ENCODE measurements at places on chromosomes 11 and 22. TPM values are rescaled to one million over a fixed set of nuclear protein-coding genes. Genes with fewer than 3 reads are reported as not detected.

The PGM2L1 gene
- 32.2 TPM for total RNA-seq

The CST6 gene
- total RNA-seq: 0.49 TPM

The IL10RA gene
- under 0.01 TPM for total RNA-seq

The TSPAN32 gene
- total RNA-seq: not detected

The ZBED5 gene
- total RNA-seq: 15.2 TPM

The BIK gene
- total RNA-seq: 0.46 TPM

The ASCL2 gene
- total RNA-seq: not detected

The APOBEC3A gene
- total RNA-seq: not detected

The EMID1 gene
- not detected for total RNA-seq

The GLB1L3 gene
- not detected for total RNA-seq

The TBC1D22A gene
- total RNA-seq: 16.0 TPM

The OR8D4 gene
- total RNA-seq: 0.04 TPM

The CBLIF gene
- not detected for total RNA-seq

The INS gene
- not detected for total RNA-seq

The TUBA8 gene
- total RNA-seq: 7.3 TPM

The ALDH3B1 gene
- 0.74 TPM for total RNA-seq

The CTSW gene
- 0.07 TPM for total RNA-seq

The OMP gene
- total RNA-seq: 0.42 TPM

DNA sequence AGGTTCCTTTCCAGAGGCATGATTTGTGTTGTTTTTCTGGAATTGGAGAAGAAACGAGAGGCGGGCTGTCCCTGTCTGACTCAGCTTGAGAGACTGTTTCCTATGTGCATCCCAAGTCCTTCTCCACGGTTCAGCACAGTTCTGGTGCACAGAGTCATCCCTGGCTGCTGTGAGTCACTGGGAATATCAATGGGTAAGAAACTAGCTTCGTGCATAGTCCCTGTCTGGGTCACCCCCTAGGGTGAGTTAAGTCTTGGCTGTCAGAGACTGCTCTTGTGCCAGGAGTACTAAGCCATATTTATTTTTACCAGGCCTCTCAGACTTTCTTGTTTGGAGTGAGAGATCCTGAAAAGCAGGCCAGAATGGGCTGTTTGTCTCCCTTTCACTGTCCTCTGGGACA lies 2.4 kb upstream of the LRP4 start:
- DNase-seq: peak; percentile 43

DNA sequence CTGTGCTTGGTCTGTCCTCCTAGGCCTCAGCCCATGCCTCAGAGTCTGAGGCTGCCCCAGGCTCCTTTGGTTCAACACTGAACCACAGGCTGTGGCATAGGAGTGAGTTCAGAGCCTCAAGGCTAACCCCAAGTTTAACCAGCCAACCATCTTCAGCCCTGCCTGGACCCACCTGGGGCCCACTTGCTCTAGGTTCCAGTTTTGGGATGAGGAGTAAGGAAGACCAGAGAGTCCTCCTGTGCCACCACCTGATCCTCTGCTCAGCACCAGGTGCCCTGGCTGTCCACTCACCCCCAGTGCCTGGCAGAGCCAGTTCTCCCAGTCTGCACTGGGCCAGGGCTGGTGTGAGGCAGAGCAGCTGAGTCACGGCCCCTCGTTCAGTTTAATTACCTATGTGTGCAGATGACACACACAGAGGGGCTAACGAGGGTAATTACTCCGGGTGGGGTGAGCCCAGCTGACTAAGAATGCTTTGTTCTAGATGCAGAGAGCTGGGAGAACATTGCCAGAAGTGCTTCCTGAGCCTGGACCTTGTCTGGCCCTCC lies 12.0 kb upstream of the TMPRSS13 start:
- DNase-seq: no peak

DNA sequence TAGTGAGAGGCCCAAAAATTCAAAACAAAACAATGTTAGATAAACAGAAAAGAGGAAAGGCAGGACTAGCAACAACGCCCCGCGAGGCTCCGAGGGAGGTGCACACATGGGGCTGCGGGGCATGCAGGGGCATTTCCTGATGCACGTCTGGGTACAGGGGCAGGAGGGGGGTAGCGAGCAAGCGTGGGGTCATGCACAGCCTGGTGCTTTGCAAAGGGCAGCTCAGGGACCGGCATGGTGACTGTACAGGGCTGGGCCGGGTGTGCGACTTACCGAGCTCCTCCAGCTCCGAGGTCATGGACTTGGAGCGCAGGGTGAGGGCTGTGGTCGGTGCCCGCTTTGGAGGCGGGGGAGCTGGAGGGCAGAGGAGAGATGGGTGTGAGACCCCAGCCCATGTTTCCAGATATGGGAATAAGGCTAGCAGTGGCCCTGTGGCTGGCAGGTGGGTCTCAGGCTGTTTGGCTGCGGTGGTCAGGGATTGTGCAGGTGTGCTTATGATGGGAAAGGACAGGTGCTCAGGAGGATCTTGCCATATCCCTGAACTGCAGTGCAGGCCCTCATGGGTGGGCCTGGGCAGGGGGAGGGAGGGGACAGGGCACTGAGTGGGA lies 103.7 kb downstream of the CTTN start:
- no peak for DNase-seq

- DNase-seq: no peak
Observed at GRCh38 chr11:76293189-76293631, 86.9 kb upstream of the WNT11 start.

GRCh38 chr11:9176550-9176949 lies 85.2 kb upstream of the SCUBE2 start:
- no peak for DNase-seq

DNA sequence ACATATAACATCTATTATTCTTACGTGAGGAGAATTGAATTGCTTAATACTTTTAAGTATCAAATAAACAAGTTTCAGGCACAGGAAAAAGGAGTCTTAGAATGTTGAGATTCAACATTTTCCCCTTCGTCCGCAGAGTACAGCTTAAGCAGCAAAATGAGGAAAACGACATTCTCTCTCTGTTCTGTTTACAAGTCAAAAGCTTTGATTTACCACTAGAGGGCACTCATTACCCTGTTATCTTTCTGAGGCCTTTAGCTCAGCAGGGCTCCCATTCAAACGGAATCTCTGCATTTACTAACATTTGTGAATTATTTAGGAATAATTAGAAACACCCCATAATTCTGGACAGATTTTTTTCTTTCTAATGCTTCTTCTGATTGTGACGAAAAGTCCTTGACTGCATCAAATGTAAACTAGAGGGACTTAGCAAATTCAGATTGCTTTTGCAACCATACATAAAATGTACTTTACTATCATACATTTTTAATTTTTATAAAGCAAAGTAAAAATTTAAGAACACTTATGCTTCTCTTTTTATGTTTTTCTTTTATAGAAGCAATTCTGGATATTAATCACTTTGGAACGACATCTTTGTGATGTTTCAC lies 75.0 kb downstream of the JRKL start:
- DNase-seq: peak; percentile 15

- DNase-seq: no peak
Observed at GRCh38 chr11:44623341-44623730, 57.9 kb downstream of the CD82 start.

DNA sequence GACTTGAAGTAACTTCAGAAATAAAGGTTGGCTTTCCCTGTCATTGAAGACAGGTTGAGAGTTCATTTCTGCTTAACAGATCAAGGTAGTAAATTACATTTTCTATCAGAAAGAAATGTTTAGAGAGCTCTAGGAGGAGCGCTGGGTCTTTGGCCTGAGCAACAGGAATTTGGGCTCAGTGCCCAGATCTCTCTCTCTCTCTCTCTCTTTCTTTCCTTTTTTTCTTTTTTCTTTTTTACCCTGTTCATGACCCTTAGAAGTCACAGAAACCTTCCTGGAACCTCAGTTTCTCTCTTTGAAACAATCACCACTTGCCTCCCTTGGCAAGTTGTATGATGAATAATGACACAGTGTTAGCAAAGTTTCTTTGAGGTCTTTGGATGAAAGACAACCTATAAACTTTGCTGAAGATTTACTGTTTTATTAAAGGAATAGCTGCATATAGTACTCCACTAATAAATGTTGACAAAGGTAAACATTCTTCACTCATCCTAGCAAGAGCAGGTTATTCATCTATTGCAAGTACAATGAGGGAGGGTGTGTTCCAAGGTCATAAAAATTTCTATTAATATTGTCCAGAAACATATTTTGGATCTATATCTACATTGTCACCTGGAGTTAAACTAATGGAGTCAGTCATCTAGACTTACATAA lies 35.5 kb upstream of the RASSF10 start:
- DNase-seq: no peak

- no peak for DNase-seq
Observed at GRCh38 chr22:19605508-19606331, 81.5 kb upstream of the CLDN5 start.

DNA sequence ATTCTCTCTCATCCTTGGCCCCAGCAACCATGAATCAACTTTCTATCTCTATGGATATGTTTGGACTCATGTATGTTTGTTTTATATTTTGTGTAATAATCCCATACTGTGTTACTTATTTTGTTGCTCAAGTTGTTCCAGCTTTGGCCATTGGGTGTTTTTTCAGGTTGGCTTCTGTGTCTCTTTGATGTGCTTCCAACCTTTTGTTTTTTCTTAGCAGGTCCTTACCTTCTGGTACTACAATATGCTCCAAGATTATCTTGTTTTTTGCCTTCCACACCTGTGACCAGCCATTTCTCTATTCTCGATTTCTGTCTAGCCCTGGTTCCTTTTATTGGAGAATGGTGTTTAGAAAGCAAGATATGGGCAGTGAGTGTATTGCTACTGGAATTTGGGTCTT lies 14.2 kb downstream of the GVQW3 start:
- no peak for DNase-seq

GRCh38 chr22:20117633-20118299 lies 740 bp upstream of the TRMT2A start:
- no peak for DNase-seq

DNA sequence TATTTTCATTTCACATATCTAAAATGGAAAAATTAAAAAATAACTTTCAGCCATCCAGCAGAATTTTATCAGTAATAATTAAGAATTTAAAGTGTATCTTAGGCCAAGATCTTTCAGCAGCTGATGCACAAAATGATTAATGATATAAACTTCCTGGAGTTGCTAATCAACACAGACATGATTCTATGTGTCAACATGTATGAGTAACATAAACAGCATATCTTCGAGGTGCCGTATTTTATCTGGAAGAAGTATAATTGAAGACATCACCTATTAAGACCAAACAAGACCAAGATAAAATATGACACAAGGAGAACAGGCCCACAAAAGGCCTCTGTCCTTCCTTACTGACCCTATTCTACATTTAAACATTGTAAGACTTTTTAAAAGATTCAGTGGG lies 45.2 kb downstream of the SLC5A12 start:
- no peak for DNase-seq

GRCh38 chr11:69130654-69131053 lies 25.1 kb upstream of the SMIM38 start:
- DNase-seq: no peak

- DNase-seq: no peak
Observed at GRCh38 chr22:30001459-30001858, 78.8 kb upstream of the HORMAD2 start.

GRCh38 chr11:77009533-77010160 lies 24.6 kb upstream of the B3GNT6 start:
- no peak for DNase-seq

- no peak for DNase-seq
Observed at GRCh38 chr11:32034149-32034548, 56.7 kb upstream of the RCN1 start.

GRCh38 chr11:121946514-121946913 lies 169.5 kb downstream of the BLID start:
- no peak for DNase-seq

DNA sequence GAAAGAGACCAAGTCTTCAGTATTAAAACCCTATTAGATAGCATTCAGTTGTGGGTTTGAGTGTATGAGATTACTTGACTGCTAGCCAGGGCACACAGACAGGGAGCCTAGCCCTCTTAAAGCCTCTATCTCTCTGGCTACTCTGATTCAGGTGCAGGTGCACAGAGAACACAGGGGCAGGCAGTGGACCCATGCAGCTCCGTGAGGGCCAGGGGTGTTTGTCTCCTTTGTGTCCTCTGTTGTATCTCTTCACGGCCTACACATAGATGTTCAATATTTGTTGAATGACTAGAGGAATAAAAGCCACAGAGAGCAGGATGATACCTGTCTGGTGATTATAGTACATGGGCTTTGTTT lies 21.5 kb upstream of the AIFM3 start:
- DNase-seq: no peak

DNA sequence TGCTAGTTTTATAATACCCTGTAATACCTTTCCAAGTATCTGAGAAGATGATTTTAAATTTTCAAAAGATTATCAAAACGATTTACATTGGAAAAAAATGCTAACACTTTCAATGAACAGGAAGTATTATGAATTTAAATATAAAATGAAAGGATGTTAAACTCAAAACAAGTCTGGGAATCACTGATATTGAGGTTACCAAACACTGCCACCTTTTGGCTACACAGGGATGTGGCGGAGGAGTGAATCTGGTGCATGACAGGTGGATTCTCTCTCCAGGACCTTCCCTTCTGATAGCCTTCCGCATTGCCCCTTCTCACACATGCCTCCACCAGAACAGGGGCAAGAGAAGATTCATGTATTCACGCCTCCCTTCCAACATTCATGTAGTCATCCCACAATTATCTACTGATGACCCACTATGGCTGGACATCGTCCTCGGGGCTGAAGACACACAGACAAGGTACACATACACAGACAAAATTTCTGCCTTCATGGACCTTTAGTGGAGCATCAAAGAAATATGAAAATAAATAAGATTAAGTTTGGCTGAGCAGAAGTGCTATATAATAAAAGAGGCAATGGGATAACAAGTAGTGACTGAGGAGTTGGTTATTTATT lies 34.7 kb downstream of the ATG16L2 start:
- DNase-seq: no peak

GRCh38 chr11:36030731-36031281 lies 86.9 kb downstream of the LDLRAD3 start:
- DNase-seq: no peak

GRCh38 chr22:26589367-26589844 lies 526 bp downstream of the TPST2 start:
- no peak for DNase-seq

DNA sequence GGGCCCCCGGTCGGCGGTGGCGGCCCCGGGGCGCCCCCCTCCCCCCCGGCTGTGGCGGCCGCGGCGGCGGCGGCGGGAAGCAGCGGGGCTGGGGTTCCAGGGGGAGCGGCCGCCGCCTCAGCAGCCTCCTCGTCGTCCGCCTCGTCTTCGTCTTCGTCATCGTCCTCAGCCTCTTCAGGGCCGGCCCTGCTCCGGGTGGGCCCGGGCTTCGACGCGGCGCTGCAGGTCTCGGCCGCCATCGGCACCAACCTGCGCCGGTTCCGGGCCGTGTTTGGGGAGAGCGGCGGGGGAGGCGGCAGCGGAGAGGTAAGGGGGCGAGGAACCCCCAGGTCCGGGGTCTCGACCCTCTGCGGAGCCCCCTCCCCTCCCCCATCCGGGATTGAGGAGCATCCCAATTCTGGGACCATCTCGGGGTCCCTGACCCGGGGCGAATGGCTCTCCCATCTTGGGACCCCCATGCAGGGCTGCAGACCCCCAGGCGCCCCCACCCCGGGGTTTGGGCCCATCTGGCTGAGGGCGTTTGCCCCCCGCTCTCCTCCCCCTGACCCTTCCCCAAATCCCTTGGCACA lies 431 bp downstream of the KMT2A start:
- DNase-seq: no peak

- no peak for DNase-seq
Observed at GRCh38 chr22:49992921-49993648, 19.5 kb downstream of the IL17REL start.

GRCh38 chr22:20763630-20764470 lies 10.1 kb upstream of the SERPIND1 start:
- DNase-seq: no peak

- DNase-seq: no peak
Observed at GRCh38 chr11:44695169-44695833, 31.5 kb upstream of the TSPAN18 start.

- DNase-seq: no peak
Observed at GRCh38 chr11:66858939-66859685, 2.2 kb downstream of the LRFN4 start.

Data from pulmonary artery endothelial cell (primary cell).